Stimulated activated CD8-positive, alpha-beta memory T cell treated with anti-CD3 and anti-CD28 coated beads, Interleukin-7, amount 100 ng/mL, for 1 hour (primary cell): ENCODE measurements at places on chromosomes 3 and 15.

GRCh38 chr3:132245552-132246142 is 71.6 kb upstream of the ACP3 start:
- no peak for DNase-seq

- DNase-seq = no peak
These were observed 1.7 kb downstream of the P2RY14 start for GRCh38 chr3:151276687-151277042.

DNA sequence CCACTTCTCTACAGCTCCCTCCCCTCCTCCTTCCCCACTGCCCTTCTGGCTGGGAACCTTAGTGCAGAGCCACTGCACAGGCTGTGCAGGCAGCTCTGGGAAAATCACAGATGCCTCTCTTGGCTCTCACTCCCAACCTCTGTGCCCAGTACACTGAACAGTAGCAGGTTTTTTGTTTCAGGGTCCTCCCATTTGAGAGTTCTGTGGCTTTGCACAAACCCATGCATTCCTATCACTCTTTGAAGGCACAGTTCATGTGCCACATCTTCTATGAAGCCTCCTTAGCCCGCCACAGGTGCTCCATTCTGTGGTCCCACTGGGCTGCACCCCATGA is 103.9 kb downstream of the SNRK start:
- no peak for DNase-seq

- DNase-seq = no peak
These were observed 13.2 kb upstream of the COL8A1 start for GRCh38 chr3:99625237-99625622.

DNA sequence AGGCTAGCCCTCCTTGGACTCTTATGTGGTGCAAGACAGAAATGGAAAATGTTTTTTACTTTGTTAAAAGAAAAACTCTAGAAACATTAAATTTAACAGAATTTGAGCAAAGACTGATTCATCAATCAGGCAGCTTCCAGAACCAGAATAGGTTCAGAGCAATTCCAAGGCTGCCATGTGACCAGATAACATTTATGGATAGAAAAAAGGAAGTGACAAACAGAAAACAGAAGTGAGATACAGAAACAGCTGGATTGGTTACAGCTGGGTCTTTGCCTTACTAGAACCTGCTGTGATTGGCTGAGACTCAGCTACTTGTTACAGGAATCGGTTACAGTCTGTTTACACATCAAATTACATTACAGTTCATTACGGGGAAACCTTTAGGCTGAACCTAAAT is 22.5 kb upstream of the OTOL1 start:
- no peak for DNase-seq

DNA sequence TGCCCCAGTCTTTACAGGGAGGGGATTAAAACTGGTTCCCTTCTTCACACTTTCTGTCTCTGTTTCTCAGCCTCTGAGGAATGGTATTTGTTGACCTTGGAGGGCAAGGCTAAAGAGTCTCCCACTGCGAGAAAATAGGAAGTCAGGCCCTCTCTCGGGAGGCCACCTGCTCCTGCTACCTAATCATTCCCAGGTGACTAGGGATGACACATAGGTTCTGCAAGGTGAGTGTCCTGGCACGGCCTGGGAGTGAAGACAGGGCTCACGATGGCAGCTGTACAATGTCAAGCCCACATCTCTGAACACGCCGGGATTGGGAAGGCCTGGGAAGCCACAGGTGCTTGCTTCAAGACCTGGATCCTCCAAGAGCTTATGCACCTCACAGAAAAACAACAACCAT is 314.2 kb downstream of the NTRK3 start:
- no peak for DNase-seq

DNA sequence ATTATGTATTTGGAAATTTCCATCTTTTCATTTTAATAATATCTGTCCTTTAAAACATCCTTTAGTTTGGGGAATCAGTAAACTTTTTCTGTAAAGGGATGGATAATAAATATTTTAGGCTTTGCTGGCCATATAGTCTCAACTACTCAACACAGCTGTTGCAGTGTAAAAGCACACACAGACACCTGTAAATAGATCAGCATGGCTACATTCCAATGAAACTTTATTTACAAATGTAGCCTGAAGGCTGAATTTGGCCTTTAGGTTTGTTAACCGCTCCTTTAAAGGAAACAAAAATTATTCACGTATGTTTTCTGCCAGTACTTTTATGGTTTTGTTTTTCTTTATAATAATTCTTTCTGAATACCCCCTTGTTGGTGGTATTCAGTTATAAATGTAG is 184.8 kb downstream of the ADAMTSL3 start:
- no peak for DNase-seq

- no peak for DNase-seq
These were observed 124.2 kb downstream of the TFG start for GRCh38 chr3:100833483-100833882.

GRCh38 chr3:169250000-169250399 is 413.5 kb downstream of the MECOM start:
- no peak for DNase-seq

GRCh38 chr3:181985386-181985785 is 273.7 kb downstream of the SOX2 start:
- no peak for DNase-seq

DNA sequence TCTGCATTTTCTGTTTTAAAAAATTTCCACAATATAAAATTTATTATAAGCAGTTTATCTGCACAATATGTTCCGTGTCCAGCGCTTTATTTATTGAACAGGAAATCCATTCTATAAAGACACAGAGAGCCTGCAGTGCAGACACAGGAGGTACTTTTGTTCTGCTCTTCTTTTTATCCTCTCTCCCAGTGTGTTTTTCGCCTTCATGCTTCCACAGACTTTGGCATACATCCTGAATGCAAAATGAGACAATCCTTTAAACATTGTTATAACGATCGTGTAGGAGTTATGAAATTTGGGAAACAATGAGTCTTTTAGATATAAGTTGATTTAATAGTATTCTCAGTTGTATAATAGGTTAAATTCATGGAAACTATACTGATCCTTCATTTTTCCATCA is 749.2 kb downstream of the NAALADL2 start:
- no peak for DNase-seq

DNA sequence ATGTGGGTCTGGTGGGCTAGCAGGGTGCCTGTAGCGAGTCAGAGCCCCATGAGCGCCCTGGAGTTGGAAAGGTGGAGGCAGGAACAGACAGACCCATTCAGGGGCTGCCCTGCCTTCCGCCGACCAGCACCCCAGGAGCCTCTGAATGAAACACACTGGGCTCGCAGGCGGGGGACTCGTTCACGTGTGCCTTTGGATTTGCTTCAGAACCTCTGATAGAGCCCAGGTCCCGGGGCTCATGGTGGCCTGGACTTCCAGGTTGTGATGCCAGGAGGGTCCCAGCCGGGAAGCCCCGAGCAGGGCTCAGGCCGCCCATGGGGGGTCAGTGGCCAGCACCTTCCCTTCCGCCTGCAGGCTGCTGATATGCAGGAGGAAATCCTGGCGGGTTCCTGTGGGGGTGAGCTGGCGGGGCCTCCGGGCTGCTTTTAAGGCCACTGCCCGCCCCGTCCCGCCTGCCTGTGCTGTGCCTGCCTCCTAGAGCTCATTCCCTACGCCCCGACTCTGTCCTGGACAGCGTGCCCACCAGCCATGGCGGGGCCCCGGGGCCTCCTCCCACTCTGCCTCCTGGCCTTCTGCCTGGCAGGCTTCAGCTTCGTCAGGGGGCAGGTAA is at the start of gene STAB1:
Gene STAB1, plus strand, starts transcription at position 453 of the 610 bp plus-strand sequence. Its CDS starts 76 bp downstream, at position 529.
- DNase-seq = no peak

GRCh38 chr15:75059607-75060006 is 36.2 kb downstream of the PPCDC start:
- DNase-seq = no peak

- DNase-seq = no peak
These were observed 27.0 kb downstream of the SH3BP5 start for GRCh38 chr3:15305359-15305844.
